ENCODE measurements at places on chromosomes 11 and 22. TPM values are rescaled to one million over a fixed set of nuclear protein-coding genes. Genes with fewer than 3 reads are reported as not detected.

Gene SEPTIN3
- total RNA-seq, result not detected

Gene PLAAT5
- under 0.01 TPM for total RNA-seq

Gene TSSK2
- total RNA-seq, result not detected

Gene CD6
- total RNA-seq, result not detected

Gene PVALB
- total RNA-seq, result not detected

Gene PLAAT4
- total RNA-seq, result 2.3 TPM

Gene ARHGAP32
- total RNA-seq, result 9.9 TPM

Gene C11orf97
- not detected for total RNA-seq

Gene OR8I2
- not detected for total RNA-seq

Gene ARCN1
- 105 TPM for total RNA-seq

Gene SYNGR1
- total RNA-seq, result 2.2 TPM

Gene FIBIN
- 12.5 TPM for total RNA-seq

Gene RASD2
- total RNA-seq, result not detected

Gene GGTLC3
- not detected for total RNA-seq

Gene OR4C6
- not detected for total RNA-seq

Gene AGBL2
- total RNA-seq, result 0.37 TPM

Gene NDUFS8
- 94.4 TPM for total RNA-seq

Gene PAMR1
- total RNA-seq, result 383 TPM

Gene TMEM151A
- 0.20 TPM for total RNA-seq

Gene FADS3
- total RNA-seq, result 77.2 TPM

Gene FOLH1
- total RNA-seq, result 0.73 TPM

Gene ZP1
- 0.98 TPM for total RNA-seq

Gene OR5L2
- total RNA-seq, result not detected

Gene LBHD1
- 8.0 TPM for total RNA-seq

Gene AMOTL1
- total RNA-seq, result 27.2 TPM

Gene YPEL1
- total RNA-seq, result 0.37 TPM

Gene ROBO4
- 26.6 TPM for total RNA-seq

Gene SLC37A2
- total RNA-seq, result 3.1 TPM

Gene UBQLNL
- not detected for total RNA-seq
